IPS DF 19.7 (cell line): ENCODE measurements at places on chromosomes 7 and 10.

- no peak for DNase-seq
These were observed 3.2 kb upstream of the TMEM273 start for GRCh38 chr10:49191349-49191748.

- DNase-seq, result no peak
These were observed 142.2 kb upstream of the VWC2 start for GRCh38 chr7:49631071-49631815.

GRCh38 chr10:5596611-5597341 lies 69.6 kb downstream of the ASB13 start:
- no peak for DNase-seq

DNA sequence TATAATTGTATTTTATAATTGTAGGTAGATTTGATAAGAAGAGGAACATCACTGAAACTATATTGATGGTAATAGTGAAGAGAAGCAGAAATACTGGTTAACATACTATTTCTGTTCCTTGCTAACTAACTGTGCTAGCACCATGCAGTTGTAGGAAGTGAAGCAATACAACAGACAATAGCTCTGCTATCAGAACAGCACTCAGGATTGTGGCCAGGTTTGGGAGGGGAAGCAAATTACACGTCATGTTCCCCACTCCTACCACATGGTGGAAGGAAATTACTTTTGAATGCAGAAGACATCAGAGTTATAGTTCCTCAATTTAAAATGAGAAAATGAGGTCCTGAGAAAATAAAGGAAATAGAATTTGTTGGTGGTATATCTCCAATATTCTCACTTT lies 151.1 kb downstream of the DGKB start:
- DNase-seq, result no peak

DNA sequence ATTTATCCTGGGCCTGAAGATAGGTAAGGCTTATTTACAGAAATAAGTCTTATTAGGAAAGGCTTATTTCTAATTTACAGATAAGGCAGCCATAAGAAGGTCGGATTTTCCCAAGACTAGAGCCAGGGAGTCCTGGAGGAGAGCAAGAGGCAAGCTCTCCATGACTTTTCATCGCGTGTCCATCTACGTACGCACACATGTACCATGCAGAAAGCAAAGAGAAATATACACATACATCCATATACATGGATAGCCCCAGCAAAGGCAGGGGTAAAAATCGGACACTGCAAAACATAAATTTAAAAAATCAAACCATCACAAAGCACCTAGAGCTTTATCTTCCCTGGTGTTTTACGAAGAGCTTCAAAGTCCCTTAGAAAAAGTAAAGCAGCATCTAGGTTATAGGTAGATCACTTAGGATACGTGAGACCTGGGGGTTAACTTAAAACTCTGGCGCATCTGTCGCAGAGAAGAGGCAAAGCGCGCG lies 25.8 kb upstream of the ZRANB1 start:
- DNase-seq, result no peak

GRCh38 chr7:77460057-77460486 lies 43.9 kb upstream of the GSAP start:
- no peak for DNase-seq

- no peak for DNase-seq
These were observed 171.0 kb upstream of the NEBL start for GRCh38 chr10:21068026-21068656.

GRCh38 chr10:51169111-51169510 lies 94.8 kb downstream of the PRKG1 start:
- DNase-seq, result no peak
